ENCODE measurements at places on chromosomes 7 and 10. TPM values are rescaled to one million over a fixed set of nuclear protein-coding genes. Genes with fewer than 3 reads are reported as not detected.

DNA sequence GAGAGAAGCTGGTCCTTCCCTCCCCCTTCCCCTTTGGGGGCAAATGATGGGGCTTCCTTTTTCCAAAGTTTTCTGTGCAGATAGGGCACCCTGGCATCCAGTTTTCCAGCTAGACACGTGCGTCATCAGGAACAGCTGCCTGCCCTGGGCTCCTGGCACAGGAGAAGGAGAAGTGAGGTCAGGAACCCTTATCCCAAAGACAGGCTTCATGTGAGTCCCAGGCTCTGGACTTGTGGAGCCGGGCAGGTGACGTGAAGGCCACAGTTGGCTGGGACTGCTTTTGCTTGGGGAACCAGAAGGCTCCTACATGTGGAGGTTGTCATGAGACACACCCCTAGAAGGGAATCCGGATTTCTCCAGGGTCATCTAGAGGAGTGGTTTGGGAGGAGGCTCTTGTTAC, 66.5 kb downstream of the RBM20 start:
- no peak overlapping the region for H3K4me3 ChIP-seq
- no peaks in the 10 kb centered on the region for H3K36me3 ChIP-seq
- H3K4me1 ChIP-seq = no peaks in the 10 kb centered on the region
- no peak overlapping the region for H3K27ac ChIP-seq

DNA sequence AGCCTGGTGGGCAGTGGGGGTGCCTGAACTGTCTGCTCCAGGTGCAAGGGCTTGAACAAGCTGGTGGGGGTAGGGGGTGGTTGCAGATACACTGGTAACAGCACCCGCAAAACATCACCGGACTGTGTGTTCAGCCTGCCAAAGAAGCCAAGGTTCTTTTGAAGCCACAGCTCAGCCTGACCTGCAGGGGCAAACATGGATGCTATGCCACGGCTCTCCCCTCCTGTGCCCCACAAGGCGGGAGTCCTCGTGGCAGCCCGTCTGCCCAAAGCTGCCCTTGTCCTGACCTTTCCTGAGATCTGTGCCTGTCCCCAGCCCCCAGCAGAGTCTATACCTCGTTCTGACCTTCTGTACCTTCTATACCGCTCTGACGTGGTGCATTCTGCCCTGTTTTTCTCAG, 285.7 kb downstream of the GLRX3 start:
- no peak overlapping the region for H3K4me3 ChIP-seq
- H3K4me1 ChIP-seq = no peaks in the 10 kb centered on the region
- H3K27me3 ChIP-seq = peaks cover 10% of the 10 kb centered on the region
- no peak for DNase-seq
- H3K27ac ChIP-seq = no peak overlapping the region
- no peaks in the 10 kb centered on the region for H3K36me3 ChIP-seq

RAB19 gene
- total RNA-seq = 11.3 TPM

VAX1 gene
- not detected for total RNA-seq

DNA sequence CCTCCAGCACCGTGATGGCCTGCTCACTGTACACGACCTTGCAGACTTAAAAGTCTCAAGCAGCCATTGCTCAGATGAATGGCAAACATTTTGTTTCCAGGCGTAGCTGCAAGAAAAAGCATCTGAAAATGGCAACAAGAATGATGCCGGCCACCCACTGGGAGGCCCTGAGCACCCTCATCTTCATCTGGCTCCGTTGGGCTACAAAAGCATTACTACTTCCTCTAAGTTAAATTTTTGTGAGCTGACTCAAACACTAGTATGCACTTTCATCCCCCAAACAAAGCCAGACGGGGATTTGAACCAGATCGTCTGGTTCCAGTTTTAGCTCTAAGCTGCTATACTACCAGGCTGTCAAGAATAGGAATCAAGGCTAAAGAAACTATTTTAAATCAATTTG, 116.6 kb upstream of the CDK1 start:
- no peak overlapping the region for H3K27ac ChIP-seq
- H3K36me3 ChIP-seq = peaks cover 3% of the 10 kb centered on the region
- H3K4me3 ChIP-seq = no peak overlapping the region
- no peak for DNase-seq

DNA sequence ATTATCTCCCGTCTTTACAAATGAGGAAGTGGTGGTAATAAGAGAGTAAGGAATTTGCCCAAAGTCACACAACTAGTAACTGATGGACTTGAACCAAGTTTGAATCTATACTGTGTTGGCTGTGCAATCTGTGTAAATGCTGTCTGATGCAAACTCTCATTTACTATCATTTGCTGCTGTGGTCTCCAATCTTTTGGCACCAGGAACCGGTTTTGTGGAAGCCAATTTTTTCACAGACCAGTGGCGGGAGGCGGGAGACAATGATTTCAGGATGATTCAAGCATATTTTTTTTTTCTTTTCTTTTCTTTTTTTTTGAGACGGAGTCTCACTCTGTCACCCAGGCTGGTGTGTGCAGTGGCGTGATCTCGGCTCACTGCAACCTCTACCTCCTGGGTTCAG, 450.0 kb upstream of the FZD8 start:
- H3K27ac ChIP-seq = no peak overlapping the region
- H3K36me3 ChIP-seq = no peaks in the 10 kb centered on the region
- H3K27me3 ChIP-seq = no peaks in the 10 kb centered on the region
- no peak overlapping the region for H3K4me3 ChIP-seq

- H3K4me1 ChIP-seq = no peaks in the 10 kb centered on the region
- no peak overlapping the region for H3K4me3 ChIP-seq
- DNase-seq = no peak
- H3K36me3 ChIP-seq = no peaks in the 10 kb centered on the region
- H3K27me3 ChIP-seq = no peaks in the 10 kb centered on the region
- H3K27ac ChIP-seq = no peak overlapping the region
Observed at GRCh38 chr10:20396205-20396604, 500.9 kb downstream of the NEBL start.

- H3K4me1 ChIP-seq = no peaks in the 10 kb centered on the region
- no peaks in the 10 kb centered on the region for H3K36me3 ChIP-seq
- no peak overlapping the region for H3K4me3 ChIP-seq
- no peak for DNase-seq
- no peak overlapping the region for H3K27ac ChIP-seq
Observed at GRCh38 chr7:12941512-12941911, 254.1 kb downstream of the ARL4A start.

- no peaks in the 10 kb centered on the region for H3K4me1 ChIP-seq
- DNase-seq = no peak
- no peak overlapping the region for H3K27ac ChIP-seq
Observed at GRCh38 chr10:10892290-10892875, 125.3 kb upstream of the CELF2 start.

GRCh38 chr10:128627811-128628210, 501.6 kb upstream of the MKI67 start:
- no peak overlapping the region for H3K27ac ChIP-seq
- DNase-seq = no peak
- H3K36me3 ChIP-seq = no peaks in the 10 kb centered on the region

LIPN gene
- not detected for total RNA-seq

DNA sequence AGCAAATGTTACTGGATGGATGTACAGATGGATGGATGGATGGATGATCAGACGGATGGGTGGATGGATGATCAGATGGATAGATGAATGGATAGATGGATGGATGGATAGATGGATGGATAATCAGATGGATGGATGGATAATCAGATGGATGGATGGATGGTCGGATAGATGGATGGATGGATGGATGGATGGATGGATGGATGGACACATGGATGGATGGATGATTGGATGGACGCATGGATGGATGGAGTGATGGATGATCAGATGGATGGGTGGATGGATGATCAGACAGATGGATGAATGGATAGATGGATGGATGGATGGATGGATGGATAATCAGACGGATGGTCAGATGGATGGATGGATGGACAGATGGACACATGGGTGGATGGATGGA, 90.3 kb upstream of the TCF7L2 start:
- H3K36me3 ChIP-seq = no peaks in the 10 kb centered on the region
- no peak for DNase-seq
- H3K27me3 ChIP-seq = no peaks in the 10 kb centered on the region
- H3K4me1 ChIP-seq = no peaks in the 10 kb centered on the region

ST8SIA6 gene
- total RNA-seq = not detected

DNA sequence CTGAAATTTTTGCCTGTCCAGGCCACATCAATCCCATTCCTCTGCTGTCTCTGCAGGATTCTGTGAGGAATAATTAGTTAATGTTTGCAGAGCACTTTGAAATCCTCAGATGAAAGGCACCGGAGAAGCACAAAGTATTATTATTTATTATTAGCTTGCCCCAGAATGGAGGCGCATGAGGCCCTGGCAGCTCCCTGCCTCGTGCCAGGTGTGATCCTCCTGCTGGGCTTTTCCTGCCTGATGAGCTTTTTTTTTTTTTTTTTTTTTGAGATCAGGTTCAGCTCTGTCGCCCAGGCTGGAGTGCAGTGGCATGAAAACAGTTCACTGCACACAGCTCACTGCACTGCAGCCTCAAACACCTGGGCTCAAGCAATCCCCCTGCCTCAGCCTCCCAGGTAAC, 65.2 kb downstream of the TCF7L2 start:
- H3K27me3 ChIP-seq = peaks cover 24% of the 10 kb centered on the region
- H3K4me1 ChIP-seq = no peaks in the 10 kb centered on the region
- H3K36me3 ChIP-seq = no peaks in the 10 kb centered on the region
- no peak overlapping the region for H3K4me3 ChIP-seq

GRCh38 chr10:62978482-62978881, 154.6 kb upstream of the NRBF2 start:
- H3K36me3 ChIP-seq = peaks cover 4% of the 10 kb centered on the region
- no peak overlapping the region for H3K27ac ChIP-seq
- peaks cover 47% of the 10 kb centered on the region for H3K4me1 ChIP-seq
- peaks cover 10% of the 10 kb centered on the region for H3K27me3 ChIP-seq

- peaks cover 3% of the 10 kb centered on the region for H3K4me1 ChIP-seq
- H3K4me3 ChIP-seq = no peak overlapping the region
- H3K36me3 ChIP-seq = peaks cover 5% of the 10 kb centered on the region
- peaks cover 13% of the 10 kb centered on the region for H3K27me3 ChIP-seq
Observed at GRCh38 chr7:132548489-132549078, 27.7 kb downstream of the PLXNA4 start.

DNA sequence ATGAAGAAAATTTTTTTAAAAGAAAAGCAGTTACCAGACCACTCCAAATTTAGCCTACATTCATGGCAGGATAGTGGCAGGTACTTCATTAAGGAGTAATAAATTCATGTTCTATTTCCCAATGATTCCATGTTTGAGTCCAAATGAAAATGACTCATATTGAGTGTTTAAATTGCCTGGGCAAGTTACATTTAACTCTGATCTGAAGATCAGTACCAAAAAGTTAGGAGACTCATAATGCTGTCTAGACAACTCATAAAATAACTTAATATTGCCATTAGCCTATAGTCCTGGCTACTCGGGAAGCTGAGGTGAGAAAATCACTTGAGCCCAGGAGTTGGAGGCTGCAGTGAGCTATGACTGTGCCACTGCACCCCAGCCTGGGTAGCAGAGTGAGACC, 13.0 kb downstream of the BRAF start:
- H3K4me3 ChIP-seq = no peak overlapping the region
- no peak for DNase-seq
- H3K27ac ChIP-seq = no peak overlapping the region
- no peaks in the 10 kb centered on the region for H3K27me3 ChIP-seq
- H3K36me3 ChIP-seq = peaks cover 10% of the 10 kb centered on the region

OPN1SW gene
- not detected for total RNA-seq

GRCh38 chr7:38539477-38540081, 91.6 kb downstream of the AMPH start:
- no peak overlapping the region for H3K27ac ChIP-seq
- peaks cover 3% of the 10 kb centered on the region for H3K27me3 ChIP-seq
- peaks cover 9% of the 10 kb centered on the region for H3K4me1 ChIP-seq
- no peaks in the 10 kb centered on the region for H3K36me3 ChIP-seq
- H3K4me3 ChIP-seq = no peak overlapping the region
- DNase-seq = peak; percentile 7

DNA sequence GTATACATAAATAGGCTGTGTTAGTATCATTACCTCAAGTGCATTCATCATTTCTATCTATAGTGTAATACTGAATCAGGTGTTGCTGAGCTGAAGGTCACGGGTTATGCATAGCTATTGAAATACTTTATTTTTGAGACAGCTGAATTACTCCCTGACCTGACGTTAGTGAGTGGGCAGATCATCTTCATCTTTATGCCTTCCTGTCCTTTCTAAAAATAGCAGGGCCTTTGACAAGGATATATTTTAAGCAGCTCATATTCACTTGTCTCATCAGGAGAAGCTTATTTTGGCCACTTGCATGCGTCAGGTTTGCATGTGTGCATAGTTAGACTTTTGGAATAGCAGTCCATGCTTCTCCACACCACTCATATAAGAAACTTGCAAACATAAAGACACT, 63.6 kb upstream of the DKK1 start:
- H3K27ac ChIP-seq = no peak overlapping the region
- H3K27me3 ChIP-seq = no peaks in the 10 kb centered on the region
- no peaks in the 10 kb centered on the region for H3K4me1 ChIP-seq
- no peak for DNase-seq

- peaks cover 2% of the 10 kb centered on the region for H3K27me3 ChIP-seq
- H3K36me3 ChIP-seq = no peaks in the 10 kb centered on the region
- H3K4me3 ChIP-seq = no peak overlapping the region
- no peaks in the 10 kb centered on the region for H3K4me1 ChIP-seq
- H3K27ac ChIP-seq = no peak overlapping the region
Observed at GRCh38 chr7:156534925-156535324, 105.6 kb upstream of the RNF32 start.

DNA sequence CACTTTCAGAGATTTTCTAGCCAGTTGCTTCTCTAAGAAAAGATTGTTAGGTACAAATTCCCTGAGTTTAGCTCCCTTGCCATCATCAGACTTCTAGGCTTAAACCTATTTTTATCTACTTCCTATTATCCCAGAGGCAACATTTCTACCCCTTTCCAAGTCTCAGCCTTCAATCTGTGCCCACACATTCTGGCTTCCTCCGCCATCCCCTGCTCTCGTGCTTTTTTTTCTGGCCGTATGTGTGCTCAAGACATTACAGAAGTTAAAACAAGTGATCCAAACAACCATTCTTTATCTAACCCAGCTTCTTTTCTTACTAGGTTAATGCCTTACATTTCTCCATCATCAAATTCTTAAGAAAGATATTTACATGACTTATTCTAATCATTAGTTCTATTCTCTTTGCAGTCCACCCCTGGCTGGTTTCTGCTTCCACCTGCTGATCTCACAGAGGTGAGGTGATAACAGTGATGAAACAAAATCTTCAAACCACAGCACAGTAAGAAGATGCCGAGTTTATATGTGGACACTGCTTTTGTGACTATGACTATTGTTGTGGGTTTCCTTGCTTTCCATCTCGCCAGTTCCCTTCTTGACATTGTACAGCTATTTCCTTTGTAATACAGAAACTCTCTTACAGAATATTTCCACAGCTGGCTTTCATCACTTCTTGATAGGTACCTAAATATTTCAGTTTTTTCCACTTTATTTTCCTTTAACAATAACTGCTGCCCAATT, 18.3 kb upstream of the CDK6 start:
- H3K4me1 ChIP-seq = peaks cover 16% of the 10 kb centered on the region
- H3K27ac ChIP-seq = peak overlapping the region; percentile 69
- peak; percentile 47 for DNase-seq
- H3K27me3 ChIP-seq = peaks cover 6% of the 10 kb centered on the region

DNA sequence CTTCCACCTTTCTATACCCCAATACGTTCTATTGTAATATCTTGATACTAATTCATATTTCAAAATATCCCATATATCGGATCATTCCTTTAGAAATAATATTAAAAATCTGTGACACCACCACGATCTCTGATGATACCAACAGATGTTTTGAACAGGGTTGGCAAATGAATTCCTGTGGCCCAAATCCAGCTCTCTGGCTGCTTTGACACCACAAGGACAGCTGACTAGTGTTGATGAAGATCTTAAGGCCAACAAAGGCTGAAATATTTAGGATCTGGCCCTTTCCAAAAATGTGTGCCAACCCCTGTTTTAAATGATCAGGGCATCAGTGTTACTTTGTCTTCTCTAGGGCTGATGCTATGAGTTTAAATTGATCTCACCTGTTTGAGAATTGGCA, 380.7 kb upstream of the PFKP start:
- H3K36me3 ChIP-seq = no peaks in the 10 kb centered on the region
- DNase-seq = no peak
- no peaks in the 10 kb centered on the region for H3K4me1 ChIP-seq

Measured in activated CD4-positive, alpha-beta T cell treated with anti-CD3 and anti-CD28 coated beads for 36 hours (primary cell).